Stimulated activated naive B cell treated with anti-CD40 and anti-IgM and Interleukin-4, amounts not matched to agents 10 μg/mL and 1 μg/mL and 100 μg/mL, for 72 hours (primary cell): ENCODE measurements at places on chromosomes 4 and X.

DNA sequence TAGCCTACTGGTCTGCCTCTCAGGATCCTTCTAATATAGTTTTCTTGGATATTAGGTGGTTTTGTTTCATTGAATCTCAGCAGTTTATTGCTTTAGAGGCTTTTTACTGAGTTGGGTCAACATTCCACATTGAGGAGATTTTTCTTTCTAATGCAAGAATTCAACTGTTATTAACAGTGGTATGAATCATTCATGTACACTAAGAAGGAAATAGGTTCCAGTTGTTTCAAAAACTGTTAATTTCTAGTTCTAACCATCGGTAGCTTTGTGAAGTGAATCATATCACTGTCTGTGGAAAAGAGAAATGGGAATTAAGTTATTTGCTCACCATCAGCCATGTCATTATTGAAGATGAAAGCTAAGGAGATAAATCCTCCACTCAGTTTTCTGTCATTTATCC, 331.5 kb downstream of the RPA4 start:
- DNase-seq, result no peak

DNA sequence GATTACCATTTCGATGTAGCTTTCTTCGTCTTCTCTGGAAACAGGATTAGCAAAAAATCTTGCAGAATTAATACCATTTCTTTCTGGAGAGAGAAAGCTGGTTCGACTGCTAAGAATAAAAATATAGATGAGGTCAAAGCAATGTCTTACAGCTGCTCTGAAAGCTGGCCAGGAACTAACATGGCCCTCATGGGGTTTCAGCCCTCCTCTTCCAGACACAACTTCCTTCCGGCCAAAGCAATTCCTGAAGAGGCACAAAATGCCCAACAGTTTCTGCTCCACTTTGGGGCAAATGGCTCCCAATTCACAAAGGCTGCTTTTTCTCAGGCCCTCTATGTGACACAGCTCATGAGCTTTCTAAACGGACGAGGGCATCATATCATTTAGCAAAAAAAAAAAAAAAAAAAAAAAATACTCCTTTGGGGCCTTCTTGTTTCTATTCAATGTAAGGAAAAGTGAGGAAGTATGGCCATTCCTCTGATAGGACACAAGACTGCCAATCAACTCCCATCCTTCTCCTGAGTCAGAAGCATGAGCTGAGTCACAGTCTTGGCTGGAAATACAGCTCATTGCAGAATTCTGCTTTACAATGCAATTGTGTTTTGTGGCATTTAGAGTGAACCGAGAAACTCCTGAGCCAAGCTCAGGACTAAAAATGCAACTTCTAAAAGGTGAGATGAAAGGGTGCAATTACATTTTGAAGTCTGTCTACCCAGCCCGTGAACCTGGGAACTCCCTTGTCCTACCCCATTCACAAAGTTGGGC, 42.7 kb upstream of the CTAG2 start:
- no peak for DNase-seq

DNA sequence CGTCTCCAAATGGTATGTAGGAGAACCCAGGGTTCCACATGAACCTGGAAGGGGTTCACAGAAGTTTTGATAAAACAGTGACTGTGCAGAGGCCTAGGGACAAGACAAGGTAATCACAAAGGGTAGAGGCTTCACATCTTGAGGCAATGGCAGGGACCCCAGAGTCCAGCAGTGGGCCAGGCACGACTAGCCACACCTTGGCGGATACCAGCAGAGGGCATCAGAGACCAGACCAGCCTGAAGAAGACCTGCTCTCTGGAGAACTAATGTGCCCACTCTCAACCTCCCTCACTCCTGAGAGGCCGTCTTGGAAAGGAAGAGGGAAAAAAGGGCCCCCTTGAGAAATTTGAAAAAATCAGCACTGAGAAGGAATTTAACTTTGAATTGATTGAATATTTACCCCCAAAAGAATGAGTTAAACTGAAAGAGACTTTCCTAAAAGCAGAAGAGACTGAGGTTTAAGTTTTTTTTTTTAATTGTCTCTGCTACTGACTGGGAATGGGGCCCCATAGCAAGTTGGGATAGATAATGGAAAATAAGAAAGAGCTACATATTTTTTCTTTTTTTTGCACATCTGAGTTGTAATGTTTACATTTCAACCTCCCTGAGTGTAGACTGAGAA, 243.8 kb upstream of the JADE1 start:
- DNase-seq, result peak; percentile 6

DNA sequence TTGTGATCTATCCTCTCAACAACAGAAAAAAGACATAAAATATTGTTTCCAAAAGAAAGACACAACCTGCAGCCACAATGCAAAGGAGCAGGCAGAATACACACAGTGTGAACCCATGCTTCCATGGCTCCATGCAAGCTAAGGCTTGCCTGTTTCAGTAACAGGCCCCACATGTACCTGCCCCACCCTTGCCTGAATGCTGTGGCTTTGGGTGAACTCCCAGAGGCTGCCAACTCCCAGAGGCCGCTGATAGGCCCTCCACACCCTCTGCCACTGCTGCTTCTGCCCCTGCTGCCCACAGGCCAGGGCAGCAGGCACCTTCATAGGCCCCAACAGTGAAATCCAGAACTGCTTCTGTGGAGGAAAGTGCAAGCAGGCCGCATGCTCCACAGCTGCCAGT, 313.9 kb downstream of the CHIC1 start:
- no peak for DNase-seq

GRCh38 chrX:40449396-40449795, 131.4 kb upstream of the ATP6AP2 start:
- no peak for DNase-seq

- DNase-seq, result no peak
Measured at GRCh38 chr4:89737888-89738287, 99.1 kb downstream of the SNCA start.

DNA sequence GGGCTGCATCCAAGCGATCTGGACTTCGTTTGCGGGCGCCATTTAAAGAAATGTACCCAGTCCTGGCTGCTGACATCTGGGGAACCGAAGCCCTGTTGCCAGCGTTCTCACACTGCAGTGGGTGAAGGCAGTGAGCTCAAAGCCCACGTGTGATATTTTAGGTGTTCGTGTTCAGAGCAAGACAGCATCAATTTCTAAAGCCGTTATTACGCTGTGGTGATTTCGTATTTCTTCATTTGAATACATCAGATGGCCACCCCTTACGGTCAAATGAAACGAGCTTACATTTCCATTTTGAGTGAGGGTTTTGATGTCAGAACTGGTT, 376 bp upstream of the C4orf36 start:
- DNase-seq, result no peak

DNA sequence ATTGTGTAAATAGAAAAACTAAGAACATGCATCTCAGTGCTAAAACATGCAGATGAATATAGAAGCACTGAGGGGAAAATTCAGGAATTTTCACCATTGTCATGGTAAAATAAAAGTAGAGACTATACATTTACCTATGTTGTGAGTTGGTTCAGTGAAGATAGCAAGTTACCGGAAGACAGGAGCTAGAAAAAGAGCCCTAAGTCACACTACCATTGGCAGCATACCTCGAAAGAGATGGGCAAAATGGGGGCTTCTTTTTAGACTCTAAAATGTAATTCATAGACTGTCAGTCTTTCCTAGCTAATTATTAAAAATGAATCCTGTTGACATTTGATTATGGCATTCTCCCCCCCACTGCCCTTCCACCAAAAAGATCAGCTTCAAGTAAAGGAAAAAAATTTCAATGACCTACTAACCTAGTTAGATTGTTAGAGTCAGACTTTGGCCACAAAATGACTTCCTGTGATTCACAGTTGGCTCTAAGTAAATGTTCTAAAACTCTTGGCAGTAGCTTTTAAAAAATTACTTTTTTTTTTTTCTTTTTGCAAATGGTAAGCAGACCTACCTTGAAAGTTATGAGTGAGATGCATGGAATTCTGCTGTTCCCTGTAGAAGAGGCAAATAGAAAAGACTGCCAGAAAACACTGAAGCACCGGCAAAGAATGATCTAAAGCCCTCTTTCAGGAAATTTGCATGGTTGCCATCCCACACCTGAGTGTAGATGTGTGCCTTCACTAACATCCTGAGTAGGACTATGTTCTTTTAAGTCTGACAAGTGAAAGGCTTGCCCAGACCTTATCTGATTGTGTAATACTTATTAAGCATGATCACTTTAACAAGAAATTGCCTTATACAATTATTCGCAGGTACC, 26.4 kb upstream of the ARSJ start:
- DNase-seq, result no peak

DNA sequence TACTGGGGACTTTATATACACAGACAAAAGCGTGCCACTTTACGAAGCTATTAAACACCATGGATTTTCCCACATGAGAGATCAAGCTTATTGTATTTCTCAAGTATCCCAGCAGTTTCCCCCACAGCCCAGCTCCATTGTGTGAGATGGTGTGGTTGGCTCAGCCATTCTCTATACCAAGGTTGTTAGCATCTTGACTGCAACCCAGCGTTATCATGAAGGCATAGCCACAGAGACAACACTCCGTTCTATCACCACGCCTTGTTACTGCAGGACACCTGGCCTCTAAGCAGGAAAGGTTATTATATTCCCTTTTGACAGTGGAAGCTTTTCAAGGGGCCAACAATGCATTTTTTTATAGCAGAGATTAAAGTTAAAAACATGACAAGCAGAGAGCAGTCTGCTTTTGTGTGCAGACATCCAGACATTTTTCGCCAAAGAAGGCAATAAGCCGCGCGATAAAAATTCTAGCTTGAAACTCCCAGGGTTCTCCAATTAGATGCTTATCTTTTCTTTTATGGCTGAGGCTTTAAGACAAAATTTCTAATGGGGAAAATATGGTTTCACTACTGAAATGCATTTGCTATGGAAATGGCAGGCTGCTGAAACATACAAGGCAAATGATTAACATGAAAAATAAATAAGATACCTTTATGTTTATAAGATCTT, 206.1 kb downstream of the MID1 start:
- DNase-seq, result no peak

DNA sequence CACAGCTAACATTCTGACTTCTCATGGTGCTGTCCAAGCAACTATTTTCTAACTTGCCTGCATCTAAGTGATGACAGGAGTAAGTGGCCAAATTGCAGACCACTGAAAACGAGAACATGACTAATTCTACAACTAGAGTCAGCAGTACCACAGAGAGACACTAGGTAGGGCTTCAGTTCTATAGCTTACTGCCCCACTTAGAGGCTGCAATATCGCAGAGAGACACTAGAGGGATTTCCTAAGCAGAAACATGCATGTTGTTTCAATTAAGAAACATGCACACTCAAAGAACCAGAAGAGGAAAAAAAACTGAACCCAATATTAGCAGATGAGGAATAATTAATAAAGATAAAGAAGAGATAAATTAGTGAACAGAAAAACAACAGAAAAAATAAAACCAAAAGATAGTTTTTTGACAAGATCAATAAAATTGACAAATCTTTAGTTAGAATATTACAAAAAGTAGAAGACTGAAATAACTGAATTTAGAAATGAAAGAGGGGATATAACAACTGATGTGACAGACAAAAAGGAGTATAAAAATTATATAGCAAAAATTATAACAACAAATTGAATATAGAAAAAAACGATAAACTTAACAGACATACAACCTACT, 100.8 kb downstream of the SPIN4 start:
- DNase-seq, result peak; percentile 45

- no peak for DNase-seq
Measured at GRCh38 chrX:143580266-143580665, 55.6 kb downstream of the SLITRK4 start.

- DNase-seq, result no peak
Measured at GRCh38 chr4:67750691-67751090, 3.5 kb downstream of the GNRHR start.

- DNase-seq, result no peak
Measured at GRCh38 chr4:13615161-13615560, 12.4 kb downstream of the BOD1L1 start.

GRCh38 chrX:154013614-154014360, 5.9 kb downstream of the IRAK1 start:
- no peak for DNase-seq

GRCh38 chr4:86924811-86925210, 10.0 kb upstream of the AFF1 start:
- no peak for DNase-seq

DNA sequence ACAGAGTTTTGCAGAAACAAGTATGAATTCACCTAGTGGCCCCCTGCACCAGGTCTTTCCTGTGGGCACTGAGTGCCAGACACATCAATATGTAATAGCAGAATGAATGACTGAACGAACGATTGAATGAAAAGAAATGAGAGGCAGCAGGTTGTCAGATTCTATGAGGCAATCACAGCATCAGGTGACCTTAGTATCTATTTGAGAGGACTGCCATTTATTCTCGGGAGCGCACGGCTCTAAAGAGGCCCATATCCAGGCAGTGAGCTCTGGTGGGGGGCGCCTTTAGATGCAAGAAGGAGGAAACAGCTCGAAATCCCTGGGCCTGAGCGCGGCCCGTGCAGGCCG, 528 bp upstream of the SLC25A4 start:
- no peak for DNase-seq

GRCh38 chr4:126405369-126405982, 1090.7 kb downstream of the FAT4 start:
- no peak for DNase-seq

DNA sequence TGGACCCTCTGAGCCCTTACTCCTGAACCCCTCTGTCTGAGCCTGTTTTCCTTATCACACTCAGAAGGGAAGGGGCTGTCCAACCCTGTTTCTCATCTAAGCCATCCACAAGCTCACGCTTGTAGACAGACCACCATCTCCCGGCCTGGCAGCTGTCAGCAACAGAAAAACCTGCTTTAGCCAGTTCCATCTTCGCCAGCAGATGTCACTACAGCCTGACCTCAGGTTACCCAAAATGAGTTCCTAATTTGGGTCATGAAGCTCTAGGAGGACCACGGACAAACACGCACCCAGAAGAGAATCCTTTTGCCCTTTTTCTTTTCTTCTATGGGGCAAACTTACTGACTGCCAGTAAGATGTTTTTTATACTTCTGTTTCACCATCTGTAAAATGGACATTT, 445.4 kb downstream of the BCOR start:
- DNase-seq, result no peak

DNA sequence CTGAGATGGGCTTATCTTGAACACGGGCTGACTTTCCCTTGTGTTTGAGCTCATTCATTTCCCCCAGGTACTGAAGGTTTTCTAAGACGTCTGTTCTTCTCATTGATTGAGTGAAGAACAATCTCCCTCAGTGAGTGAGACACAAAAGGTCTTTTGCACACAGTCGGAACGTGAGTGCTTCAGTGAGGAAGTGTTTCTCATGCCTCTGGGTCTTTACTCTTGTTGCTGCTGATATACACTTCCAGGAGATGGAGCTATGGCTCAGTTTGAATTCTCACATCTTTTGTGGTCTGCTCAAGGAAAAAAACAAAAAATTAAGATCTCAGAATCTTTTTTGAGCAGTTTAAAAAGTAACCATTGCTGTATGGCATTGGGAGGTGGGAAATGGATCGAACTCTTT, 981.9 kb upstream of the TENM3 start:
- no peak for DNase-seq
